ENCODE measurements at places on chromosomes 1 and 21. TPM values are rescaled to one million over a fixed set of nuclear protein-coding genes. Genes with fewer than 3 reads are reported as not detected.

- H3K4me1 ChIP-seq, result peaks cover 11% of the 10 kb centered on the region
- no peaks in the 10 kb centered on the region for H3K27me3 ChIP-seq
- peak; percentile 92 for DNase-seq
- peak overlapping the region; percentile 66 for H3K27ac ChIP-seq
These were observed 29.4 kb downstream of the SPATA17 start for GRCh38 chr1:217660353-217661062.

DNA sequence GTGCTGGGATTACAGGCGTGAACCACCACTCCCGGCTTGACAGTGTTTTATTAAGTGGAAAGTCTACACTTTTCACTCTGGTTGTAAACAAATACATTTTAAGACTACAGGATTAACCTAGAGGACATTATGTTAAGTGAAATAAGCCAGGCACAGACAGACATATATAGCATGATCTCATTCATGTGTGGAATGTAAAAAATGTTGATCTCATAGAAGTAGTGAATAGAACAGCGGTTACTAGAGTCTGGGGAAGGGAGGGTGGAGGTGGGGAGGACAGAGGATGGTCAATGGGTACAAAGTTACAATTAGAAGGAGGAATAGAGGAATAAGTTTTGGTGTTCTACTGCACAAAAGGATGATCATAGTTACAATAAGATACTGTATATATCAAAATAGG is 16.9 kb downstream of the CTH start:
- H3K27me3 ChIP-seq, result no peaks in the 10 kb centered on the region
- no peaks in the 10 kb centered on the region for H3K36me3 ChIP-seq
- H3K4me1 ChIP-seq, result no peaks in the 10 kb centered on the region
- no peak overlapping the region for H3K4me3 ChIP-seq
- DNase-seq, result peak; percentile 51

DNA sequence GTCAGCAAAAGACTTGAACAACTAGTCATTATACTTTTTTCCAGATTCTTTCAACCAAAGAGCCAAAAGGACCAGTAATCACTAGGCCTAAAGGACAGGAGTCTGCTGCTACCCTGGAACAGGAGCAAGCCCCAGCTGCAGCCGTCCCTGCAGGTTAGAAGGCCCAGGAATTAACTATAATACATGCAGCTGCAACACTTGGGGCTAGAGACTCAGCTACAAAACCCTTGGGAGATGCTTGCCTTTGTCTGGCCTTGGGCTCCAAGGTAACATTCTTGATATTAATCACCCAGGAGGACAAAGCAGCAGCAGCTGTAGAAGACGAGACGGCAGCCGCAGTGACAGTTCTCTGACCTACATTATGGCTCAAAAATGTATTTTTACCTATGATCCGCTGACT is 841.2 kb upstream of the ADGRL4 start:
- H3K27me3 ChIP-seq, result no peaks in the 10 kb centered on the region
- H3K4me3 ChIP-seq, result no peak overlapping the region
- no peaks in the 10 kb centered on the region for H3K4me1 ChIP-seq
- no peak for DNase-seq
- H3K27ac ChIP-seq, result no peak overlapping the region

DNA sequence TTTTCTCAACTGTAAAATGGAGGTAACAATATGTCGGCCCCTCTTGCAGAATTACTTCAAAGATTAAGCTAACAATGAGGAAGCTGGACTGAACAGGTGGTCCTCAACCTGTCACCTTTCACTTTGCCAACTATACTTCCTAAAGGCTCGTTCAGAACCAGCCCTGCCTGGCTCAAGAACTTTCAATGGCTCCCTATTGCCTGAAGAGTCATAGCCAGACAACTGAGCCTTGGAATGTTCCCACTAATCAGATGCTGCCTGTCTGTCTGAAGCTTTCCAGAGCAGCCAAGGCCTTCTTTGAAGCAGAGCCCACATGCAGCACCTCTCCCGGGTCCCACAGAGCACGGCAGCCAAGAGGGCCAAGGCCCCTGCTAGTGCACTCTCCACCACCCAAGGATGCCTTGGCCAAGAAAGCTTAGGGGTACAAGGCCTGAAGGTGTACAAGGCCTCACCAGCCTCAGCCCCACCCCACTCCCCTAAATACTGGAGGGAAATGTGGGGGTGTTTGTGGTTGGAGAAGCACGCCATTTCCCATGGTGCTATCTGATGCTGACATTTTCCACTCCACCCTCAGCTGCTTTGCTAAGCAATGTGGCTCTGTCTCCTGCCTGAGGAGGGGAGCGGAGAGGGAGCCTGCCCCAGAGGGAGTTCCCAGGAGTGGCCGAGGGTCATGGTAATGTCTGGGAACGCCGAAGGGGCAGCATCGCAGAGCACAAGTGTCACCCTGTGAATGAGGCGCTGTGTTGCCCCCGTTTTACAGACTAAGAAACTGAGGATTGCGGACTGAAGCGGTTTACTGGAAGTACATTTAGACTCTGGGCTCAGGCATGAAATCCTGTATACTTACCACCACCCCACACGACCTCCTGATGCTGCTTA is 8.2 kb upstream of the LAPTM5 start:
- H3K36me3 ChIP-seq, result no peaks in the 10 kb centered on the region
- no peaks in the 10 kb centered on the region for H3K4me1 ChIP-seq
- DNase-seq, result no peak
- H3K27ac ChIP-seq, result no peak overlapping the region
- peaks cover 4% of the 10 kb centered on the region for H3K27me3 ChIP-seq

DNA sequence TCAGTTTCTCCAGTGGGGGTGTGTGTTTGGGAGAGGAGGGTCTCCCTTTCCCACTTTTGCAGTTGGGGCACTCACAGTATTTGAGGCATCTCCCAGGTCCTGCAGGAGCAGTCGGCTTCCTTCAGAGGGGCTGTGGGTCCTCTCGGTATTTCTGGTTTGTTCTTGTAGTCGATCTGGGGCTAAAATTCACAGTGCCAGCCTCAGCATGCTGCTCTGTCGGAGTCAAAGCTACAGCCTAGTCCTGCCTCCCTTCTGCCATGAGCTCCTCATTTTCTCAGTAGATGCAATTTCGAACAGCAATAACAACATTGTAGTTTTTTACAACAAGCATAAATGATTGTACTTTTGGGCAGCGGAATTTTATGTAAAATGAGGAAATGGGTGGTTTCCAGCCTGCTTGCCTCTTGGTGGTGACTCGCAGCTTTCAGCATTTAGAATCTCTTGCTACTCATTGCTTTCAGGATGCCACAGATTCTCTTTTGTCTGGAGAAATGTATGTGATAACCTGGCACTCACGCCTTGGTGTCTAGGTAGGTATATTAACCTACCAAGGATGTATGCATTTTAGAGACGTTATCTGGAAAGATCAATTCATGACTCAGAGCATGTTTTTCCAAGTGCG is 82.4 kb upstream of the C21orf91 start:
- no peak overlapping the region for H3K4me3 ChIP-seq
- H3K27ac ChIP-seq, result no peak overlapping the region
- H3K36me3 ChIP-seq, result no peaks in the 10 kb centered on the region

- H3K27ac ChIP-seq, result no peak overlapping the region
- no peaks in the 10 kb centered on the region for H3K4me1 ChIP-seq
- no peaks in the 10 kb centered on the region for H3K27me3 ChIP-seq
These were observed 17.0 kb upstream of the CD2 start for GRCh38 chr1:116737020-116737854.

- H3K27ac ChIP-seq, result no peak overlapping the region
- no peaks in the 10 kb centered on the region for H3K27me3 ChIP-seq
- no peak overlapping the region for H3K4me3 ChIP-seq
- DNase-seq, result peak; percentile 4
These were observed 1164.4 kb upstream of the ADGRL4 start for GRCh38 chr1:80170811-80171485.

DNA sequence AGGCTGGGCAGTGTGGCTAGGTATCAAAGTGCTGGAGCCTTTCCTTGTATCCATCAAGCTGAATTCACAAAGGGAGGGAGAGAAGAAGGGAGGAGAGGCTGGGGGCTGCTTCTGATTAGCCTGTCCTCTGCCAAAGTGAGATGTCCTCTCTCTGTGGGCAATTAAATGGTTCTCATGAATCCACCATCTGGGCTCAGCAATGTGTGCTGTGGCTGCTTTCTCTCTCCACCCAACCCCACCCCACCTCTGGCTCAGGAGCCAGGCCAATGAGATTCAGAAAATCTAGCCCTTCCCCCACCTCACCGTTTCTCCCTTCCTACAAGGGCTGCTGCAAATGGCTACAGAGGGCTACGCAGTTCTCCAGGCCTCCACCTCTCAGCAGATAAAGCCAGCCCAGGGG is 154.6 kb downstream of the TENT5C start:
- no peaks in the 10 kb centered on the region for H3K27me3 ChIP-seq
- H3K4me3 ChIP-seq, result no peak overlapping the region
- no peak for DNase-seq
- no peaks in the 10 kb centered on the region for H3K36me3 ChIP-seq

DNA sequence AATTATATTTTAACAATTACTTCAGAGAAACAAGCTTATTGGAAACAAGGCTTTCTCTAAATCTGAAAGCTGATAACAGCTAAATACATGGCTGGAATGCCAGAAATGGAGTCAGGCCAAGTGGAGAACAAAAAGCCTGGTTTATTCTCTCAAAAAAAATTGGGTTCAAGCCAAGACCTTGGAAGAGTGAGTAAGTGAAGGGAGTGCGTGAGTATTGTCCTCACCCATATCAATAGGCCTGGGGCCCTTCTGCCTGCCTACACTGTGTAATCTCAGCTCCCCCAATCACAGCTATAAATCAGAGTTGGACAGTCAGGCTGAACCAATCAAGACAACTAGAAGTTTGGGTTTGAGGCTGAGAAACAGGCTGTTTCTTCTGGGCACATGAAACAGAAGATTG is 7.4 kb downstream of the KYAT3 start:
- H3K4me3 ChIP-seq, result no peak overlapping the region
- H3K36me3 ChIP-seq, result no peaks in the 10 kb centered on the region
- peak overlapping the region; percentile 40 for H3K27ac ChIP-seq
- peaks cover 5% of the 10 kb centered on the region for H3K4me1 ChIP-seq

The HSD3B2 gene
- total RNA-seq, result not detected

The SPOCD1 gene
- total RNA-seq, result 47.2 TPM

The TMCC2 gene
- total RNA-seq, result 6.9 TPM

The ILDR2 gene
- under 0.01 TPM for total RNA-seq

The RNU1-4 gene
- under 0.01 TPM for total RNA-seq

The DDR2 gene
- 303 TPM for total RNA-seq
